ENCODE measurements at places on chromosomes 5 and 9.

GRCh38 chr5:32277798-32278197 is 34.9 kb downstream of the MTMR12 start:
- DNase-seq = no peak
- peaks cover 36% of the 10 kb centered on the region for H3K36me3 ChIP-seq
- H3K4me3 ChIP-seq = no peak overlapping the region
- H3K27ac ChIP-seq = peak overlapping the region; percentile 90

- no peaks in the 10 kb centered on the region for H3K36me3 ChIP-seq
- H3K27ac ChIP-seq = no peak overlapping the region
These were observed 25.8 kb upstream of the ATP6V1G1 start for GRCh38 chr9:114561771-114562170.

- H3K36me3 ChIP-seq = no peaks in the 10 kb centered on the region
- no peak for DNase-seq
- no peaks in the 10 kb centered on the region for H3K27me3 ChIP-seq
- H3K4me3 ChIP-seq = no peak overlapping the region
- H3K27ac ChIP-seq = no peak overlapping the region
- no peaks in the 10 kb centered on the region for H3K4me1 ChIP-seq
These were observed 106.4 kb downstream of the AUH start for GRCh38 chr9:91255327-91255726.

DNA sequence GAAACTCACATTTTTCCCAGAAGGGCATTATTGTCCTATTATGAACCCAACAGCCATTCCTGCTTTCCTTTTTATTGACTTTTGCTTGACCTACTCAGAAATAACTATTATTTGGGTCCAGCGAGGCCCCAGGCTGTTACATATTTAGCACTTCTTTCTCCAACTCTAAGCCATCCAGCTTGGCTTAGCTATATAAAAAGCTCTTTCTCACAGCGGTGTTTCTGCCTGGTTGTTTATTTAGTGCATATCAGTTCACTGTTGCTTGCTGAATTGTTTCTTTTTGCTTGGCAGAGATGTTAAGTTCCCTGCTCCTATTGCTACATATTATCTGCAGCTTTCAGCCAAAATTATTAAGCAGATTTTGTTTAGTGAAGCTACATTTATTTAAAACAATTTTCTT is 1156.8 kb upstream of the SEMA6A start:
- no peak overlapping the region for H3K27ac ChIP-seq
- H3K4me3 ChIP-seq = no peak overlapping the region
- no peaks in the 10 kb centered on the region for H3K27me3 ChIP-seq
- no peaks in the 10 kb centered on the region for H3K4me1 ChIP-seq

- H3K36me3 ChIP-seq = no peaks in the 10 kb centered on the region
- H3K4me1 ChIP-seq = no peaks in the 10 kb centered on the region
- DNase-seq = no peak
- H3K27ac ChIP-seq = no peak overlapping the region
- no peaks in the 10 kb centered on the region for H3K27me3 ChIP-seq
- H3K4me3 ChIP-seq = no peak overlapping the region
These were observed 217.5 kb upstream of the NMUR2 start for GRCh38 chr5:152622628-152623027.

DNA sequence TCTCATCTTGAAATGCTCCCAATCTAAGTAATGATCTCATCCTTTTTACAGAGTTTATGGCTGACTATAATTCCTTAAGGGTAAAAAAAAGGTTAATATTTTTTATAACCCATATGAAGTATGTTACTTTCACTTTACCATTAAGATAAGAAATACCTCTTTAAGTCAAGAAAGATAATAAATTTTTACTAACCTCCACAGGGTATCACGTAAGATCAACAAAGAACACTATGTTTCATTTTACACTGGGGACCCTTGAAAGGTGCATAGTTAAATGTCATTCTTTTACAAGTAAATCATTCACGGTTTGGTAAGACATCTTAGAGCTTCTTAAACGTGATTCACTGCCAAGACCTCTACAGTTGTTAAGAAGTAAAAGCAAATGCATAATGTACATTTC is 472.7 kb upstream of the CDH9 start:
- no peak for DNase-seq
- H3K27me3 ChIP-seq = no peaks in the 10 kb centered on the region
- H3K36me3 ChIP-seq = no peaks in the 10 kb centered on the region

GRCh38 chr5:65247594-65247993 is 234.1 kb downstream of the ADAMTS6 start:
- no peak overlapping the region for H3K27ac ChIP-seq
- no peaks in the 10 kb centered on the region for H3K27me3 ChIP-seq
- H3K4me3 ChIP-seq = no peak overlapping the region
- H3K4me1 ChIP-seq = no peaks in the 10 kb centered on the region
- no peaks in the 10 kb centered on the region for H3K36me3 ChIP-seq

- DNase-seq = no peak
- H3K27me3 ChIP-seq = no peaks in the 10 kb centered on the region
- no peak overlapping the region for H3K4me3 ChIP-seq
- H3K4me1 ChIP-seq = no peaks in the 10 kb centered on the region
- no peaks in the 10 kb centered on the region for H3K36me3 ChIP-seq
These were observed 1237.8 kb upstream of the ACO1 start for GRCh38 chr9:31146485-31147166.

DNA sequence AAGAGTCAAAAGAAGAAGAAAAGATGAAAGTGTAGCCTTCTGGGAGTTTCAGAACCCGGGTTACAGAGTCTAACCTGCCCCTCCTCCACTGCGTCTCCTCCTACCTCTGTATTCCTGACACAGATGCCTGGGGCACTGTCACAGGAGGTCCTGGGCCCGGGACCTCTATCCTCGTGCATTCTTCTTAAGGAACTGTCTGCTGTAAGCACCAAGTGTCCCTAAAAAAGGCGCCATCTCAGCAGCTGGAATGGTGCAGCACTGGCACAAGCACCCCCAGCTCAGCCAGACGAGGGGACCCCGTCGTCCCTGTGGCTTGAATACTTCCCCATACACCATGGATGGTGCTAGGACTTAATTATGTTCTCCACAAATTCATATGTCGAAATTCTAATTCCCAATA is 35.8 kb upstream of the MVB12B start:
- H3K4me1 ChIP-seq = no peaks in the 10 kb centered on the region
- no peaks in the 10 kb centered on the region for H3K36me3 ChIP-seq

GRCh38 chr5:174444479-174445188 is 279.7 kb upstream of the MSX2 start:
- H3K27me3 ChIP-seq = no peaks in the 10 kb centered on the region
- no peaks in the 10 kb centered on the region for H3K4me1 ChIP-seq
- no peak overlapping the region for H3K27ac ChIP-seq
- no peak for DNase-seq

DNA sequence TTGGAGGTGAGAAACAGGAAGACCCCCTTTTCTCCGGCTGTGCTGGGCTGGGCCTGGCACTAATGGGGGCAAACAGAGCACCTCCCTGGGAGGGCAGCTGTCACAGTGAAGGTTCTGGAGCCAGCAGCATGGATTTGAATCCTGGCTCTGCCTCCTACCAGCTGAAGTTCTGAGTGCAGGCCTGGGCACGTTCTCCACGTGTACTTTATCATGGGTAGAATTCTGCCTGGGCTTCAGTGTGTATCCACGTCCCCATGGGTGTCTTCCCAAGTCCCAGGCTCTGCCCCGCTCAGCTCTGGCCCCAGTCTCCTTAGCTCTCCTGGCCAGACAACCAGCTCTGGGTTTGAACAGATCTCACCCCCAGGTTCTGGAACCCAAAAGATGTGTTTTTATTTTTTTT is 223.2 kb downstream of the PBX3 start:
- peaks cover 21% of the 10 kb centered on the region for H3K4me1 ChIP-seq
- H3K4me3 ChIP-seq = no peak overlapping the region
- no peak for DNase-seq
- no peaks in the 10 kb centered on the region for H3K36me3 ChIP-seq
- no peaks in the 10 kb centered on the region for H3K27me3 ChIP-seq

GRCh38 chr5:95730011-95730700 is 980 bp upstream of the RHOBTB3 start:
- no peaks in the 10 kb centered on the region for H3K36me3 ChIP-seq
- peaks cover 15% of the 10 kb centered on the region for H3K4me1 ChIP-seq
- H3K27ac ChIP-seq = no peak overlapping the region
- no peak for DNase-seq
